ENCODE measurements at places on chromosomes 5 and 9.

GRCh38 chr9:107945961-107946360 lies 456.4 kb upstream of the KLF4 start:
- DNase-seq: no peak

GRCh38 chr9:2261421-2262103 lies 246.4 kb downstream of the SMARCA2 start:
- DNase-seq: no peak

GRCh38 chr9:98808411-98808815 lies 943 bp downstream of the GALNT12 start:
- no peak for DNase-seq

DNA sequence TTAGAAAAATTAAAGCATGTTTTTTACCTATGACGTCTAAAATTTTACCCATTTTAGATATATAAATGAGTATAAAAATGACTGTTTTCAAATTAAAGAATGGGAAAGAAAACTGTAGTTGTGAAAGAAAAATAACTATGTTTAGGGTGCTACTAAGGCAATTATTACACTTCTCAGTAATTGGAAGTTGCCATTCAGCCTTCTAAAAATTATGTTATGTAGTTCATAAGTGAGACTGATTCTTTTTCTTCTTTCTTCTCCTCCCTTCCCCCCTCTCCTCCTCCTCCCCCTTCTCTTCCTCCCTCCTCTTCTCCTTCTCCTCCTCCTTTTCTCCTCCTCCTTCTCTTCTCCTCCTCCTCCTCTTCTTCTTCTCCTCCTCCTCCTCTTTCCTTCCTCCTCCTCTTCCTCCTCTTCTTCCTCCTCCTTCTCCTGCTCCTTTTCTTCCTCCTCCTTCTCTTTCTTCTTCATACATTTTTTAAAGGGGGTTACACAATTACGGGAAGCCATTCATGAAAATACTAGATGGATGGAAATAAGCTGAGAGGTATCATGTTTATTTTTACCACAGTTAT lies 223.6 kb downstream of the CETN3 start:
- no peak for DNase-seq

DNA sequence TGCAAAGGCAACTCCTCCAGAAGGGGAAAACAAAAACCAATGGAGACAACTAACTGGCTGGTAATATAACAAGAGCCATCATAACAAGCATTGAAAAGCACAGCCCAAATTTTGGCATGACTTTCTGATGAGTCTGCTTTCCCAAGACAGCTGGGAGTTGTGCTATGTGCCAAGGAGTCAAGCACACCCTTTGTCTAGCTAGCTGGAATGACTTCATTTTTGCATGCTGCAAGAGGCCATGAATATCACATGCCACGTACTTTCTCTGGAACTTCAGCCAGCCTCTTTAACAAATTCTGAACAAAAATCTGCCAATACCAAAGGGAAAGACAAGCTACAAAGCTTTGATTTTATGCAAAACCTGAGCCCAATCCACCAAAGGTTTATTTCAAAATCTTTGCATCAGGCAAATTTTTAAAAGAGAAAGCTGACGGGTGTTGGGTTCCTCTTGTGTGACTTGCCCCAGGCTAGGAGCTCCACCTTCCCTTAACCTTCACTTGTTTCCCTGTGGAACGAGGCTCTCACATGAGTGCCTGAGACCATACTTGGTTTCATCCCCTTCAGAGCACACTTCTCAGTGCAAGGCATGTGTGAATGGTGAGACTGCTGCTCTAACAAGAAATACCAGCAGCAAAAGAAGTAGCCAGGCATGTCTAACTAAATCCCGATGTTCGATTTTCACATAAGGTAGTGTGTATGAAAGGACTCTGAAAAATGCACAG lies 47.3 kb downstream of the S1PR3 start:
- DNase-seq: no peak

Measured in stimulated activated CD4-positive, alpha-beta T cell treated with anti-CD3 and anti-CD28 coated beads, Interleukin-1b, Interleukin-23, amount 100 ng/mL, for 4 hours (primary cell).